Renal pelvis (tissue), 12 donors: ENCODE measurements at places on chromosomes 7 and 10.
A peak's percentile ranks its signal among the peaks of the same experiment; 100 is the strongest.

GRCh38 chr7:156158213-156158612 lies 345.9 kb upstream of the SHH start:
- no peak for DNase-seq

DNA sequence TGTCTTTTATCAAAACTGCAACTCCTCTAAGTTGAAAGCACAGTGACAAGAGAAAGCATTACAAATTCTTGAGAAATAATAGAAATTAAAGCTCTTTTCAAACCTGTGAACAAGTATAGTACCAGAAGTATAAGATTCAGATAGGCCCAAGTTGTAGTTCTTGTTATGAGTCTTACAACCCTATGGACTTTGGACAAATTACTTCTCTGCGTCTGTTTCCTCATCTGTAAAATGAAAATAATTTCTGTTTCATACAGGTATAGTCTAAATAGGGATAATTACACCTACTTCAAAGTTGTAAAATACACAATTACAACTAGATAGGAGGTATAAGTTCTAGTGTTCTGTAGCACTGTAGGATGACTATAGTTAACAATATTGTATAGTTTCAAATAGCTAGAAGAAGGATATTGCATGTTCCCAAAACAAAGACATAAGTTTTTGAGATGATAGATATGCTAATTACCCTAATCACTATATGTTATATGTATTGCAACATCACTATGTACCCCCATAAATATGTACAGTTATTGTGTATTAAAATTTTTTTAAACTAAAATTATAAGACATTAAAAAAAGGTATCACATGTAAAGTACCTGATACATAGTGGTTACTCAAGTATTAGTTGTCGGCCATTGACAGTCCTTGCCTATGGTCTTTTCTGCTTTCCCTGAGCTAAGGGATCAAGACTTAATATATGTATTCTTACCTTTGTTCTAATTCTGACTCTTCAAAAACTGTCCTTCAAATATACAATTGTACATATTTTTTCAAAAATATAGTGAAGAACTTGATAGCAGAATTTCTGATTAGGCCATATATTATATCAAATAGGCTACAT lies 1.8 kb upstream of the WASL start:
- DNase-seq: no peak

DNA sequence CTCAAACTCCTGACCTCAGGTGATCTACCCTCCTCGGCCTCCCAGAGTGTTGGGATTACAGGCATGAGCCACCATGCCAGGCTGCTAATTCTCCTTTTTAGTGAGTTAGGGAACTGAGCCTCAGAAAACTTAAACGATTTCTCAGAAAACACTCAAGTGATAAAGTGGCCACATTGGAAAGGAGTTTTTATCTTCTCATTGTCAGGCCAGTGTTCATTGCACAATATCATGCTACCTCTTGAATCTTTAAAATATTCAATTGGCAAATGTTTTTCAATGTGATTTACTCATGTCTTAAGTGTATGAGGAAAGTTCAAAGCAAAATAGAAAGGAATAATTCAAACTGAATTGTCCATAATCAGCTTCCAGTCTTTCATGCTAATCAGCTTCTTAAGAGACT lies 80.7 kb downstream of the ITGB8 start:
- DNase-seq: no peak

DNA sequence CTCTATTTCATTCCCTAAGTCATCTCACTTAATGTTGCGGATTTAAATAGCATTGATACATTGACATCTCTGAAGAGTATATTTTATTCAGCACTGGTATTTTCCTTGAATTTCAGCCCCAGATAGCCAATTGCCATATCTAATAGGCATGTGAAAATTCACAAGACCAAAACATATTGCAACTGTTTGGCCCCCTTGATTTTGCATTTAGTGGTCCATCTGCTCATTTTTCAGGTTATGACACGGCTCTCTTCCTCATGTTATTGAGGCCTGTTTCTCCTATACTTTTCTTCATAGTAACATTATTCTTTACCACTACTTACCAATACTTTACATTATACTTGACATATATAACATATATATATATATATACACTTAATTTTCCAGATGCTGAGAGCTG lies 43.7 kb downstream of the MKLN1 start:
- DNase-seq: no peak

DNA sequence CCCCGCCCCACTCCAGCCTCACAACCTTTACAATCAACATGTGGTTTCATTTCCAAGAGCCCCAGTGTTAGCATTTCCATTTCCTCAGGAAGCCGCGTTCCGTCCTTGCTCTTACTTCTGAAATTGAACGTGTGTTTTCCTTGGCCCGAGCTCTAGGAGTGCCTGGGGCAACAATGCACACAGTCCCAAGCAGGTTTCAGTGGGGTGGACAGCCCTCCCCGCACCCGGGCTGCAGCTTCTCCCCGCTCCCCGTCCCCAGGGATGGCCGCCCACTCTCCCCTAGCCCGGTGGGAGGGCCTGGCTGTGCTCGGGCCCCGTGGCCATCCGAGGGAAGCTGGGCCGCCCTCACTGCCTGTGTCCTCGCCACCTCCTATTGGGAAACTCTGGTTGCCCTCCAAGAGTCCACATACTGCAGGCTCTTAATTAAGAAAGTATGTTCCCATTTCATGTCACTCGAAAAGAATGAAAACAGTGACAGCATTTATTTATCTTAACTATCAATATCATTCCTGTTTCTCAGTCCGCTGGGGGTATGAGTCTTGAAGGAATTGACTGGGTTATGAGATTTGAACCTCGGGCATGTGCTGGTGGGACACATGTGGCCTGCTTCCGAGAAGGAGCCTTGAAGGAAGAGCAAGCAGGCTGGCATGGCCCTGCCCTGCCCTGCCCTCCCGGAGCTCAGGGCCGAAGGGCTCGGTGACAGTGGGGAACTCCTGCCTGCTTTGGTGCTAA lies 163.8 kb downstream of the GRK5 start:
- peak; percentile 20 for DNase-seq

- no peak for DNase-seq
Observed at GRCh38 chr7:157278791-157279724, 57.7 kb upstream of the DNAJB6 start.

DNA sequence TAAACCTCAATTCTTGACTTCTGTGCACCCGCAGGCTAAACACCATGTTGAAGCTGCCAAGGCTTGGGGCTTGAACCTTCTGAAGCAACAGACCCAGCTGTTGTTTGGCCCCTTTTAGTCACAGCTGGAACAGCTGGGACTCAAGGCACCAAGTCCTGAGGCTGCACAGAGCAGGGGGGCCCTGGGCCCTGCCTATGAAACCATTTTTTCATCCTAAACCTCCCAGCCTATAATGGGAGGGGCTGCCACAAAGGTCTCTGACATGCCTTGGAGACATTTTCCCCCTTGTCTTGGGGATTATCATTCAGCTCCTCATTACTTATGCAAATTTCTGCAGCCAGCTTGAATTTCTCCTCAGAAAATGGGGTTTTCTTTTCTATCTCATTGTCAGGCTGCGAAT lies 31.8 kb downstream of the LMBR1 start:
- DNase-seq: no peak

DNA sequence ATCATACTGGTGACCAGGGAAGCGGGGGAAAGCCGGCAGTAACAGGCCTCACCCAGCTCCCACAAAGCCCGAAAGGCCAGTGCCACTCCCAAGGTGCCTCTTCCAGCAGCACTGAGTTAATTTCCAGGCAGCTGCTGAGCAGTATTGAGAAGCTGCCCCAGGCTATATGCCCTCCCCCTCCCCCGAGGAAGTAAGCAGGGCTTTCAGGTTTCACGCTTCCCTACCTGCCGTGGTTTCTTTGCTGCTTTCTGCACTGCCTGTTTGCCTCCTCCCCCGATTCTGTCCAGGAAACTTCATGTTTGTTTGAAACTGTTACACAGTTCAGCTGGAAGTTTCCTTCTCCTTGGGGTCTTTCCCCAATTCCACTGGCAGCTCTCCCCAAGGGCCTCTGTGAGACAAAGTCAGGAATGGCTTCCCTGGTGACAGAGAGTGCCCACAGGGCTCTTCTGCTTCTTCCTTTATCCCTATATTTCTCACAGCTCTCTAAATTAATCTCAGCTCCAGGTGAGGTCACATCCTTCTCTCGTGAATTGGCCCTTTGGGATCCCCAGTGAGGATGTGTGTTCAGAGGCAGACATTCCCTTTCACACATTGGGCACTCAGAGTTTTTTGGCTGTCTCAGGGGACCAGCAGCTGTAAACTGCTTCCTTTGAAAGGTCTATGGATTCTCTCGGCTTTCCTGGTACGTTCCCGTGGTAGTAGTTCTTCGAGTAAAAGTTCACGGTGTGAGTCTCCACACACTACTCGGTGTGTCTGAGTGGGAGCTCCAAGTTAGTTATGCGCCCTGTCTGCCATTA lies 19.4 kb downstream of the C1GALT1 start:
- DNase-seq: peak; percentile 64

- no peak for DNase-seq
Observed at GRCh38 chr7:130090745-130091532, 20.6 kb downstream of the KLHDC10 start.

GRCh38 chr7:152733286-152733934 lies 26.1 kb upstream of the ACTR3B start:
- no peak for DNase-seq

DNA sequence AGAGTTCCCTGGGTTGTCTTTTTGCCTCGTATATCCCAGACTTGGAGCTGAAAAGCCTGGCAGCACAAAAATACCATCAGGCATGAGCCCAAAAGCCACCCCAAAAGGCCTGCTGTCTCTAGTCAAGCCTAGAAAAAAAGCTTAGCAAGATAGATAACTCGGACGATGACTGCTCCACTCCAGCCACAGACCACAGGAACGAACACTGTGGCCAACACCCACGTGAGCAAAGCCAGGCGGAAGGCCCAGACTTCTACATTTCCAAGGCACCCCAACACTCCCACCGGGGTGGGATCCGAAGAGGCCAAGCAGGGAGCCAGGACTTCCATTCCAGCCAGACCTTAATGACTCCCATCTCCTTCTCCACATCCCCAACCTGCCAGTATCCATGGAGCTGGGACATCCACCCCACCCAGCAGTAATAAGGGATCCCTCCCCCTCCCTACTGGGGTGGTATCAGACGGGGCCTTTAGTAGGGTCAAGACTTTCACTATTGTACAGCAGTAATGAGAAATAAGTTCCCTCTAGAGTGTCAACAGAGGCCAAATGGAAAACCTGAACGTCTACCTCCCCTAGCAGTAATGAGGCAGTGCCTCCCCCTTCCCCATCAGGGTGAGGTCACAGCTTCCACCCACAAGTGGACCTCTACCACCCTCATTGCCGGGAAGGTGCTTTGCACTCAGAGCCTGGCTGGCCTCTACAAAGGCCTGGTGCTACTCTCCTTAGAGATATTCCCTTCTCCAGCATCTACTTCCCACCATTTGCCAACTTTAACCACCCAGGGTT lies 23.0 kb downstream of the PRLHR start:
- DNase-seq: no peak

- no peak for DNase-seq
Observed at GRCh38 chr10:131902211-131902610, 1.4 kb downstream of the PPP2R2D start.

- no peak for DNase-seq
Observed at GRCh38 chr7:91348711-91349110, 84.5 kb downstream of the FZD1 start.

DNA sequence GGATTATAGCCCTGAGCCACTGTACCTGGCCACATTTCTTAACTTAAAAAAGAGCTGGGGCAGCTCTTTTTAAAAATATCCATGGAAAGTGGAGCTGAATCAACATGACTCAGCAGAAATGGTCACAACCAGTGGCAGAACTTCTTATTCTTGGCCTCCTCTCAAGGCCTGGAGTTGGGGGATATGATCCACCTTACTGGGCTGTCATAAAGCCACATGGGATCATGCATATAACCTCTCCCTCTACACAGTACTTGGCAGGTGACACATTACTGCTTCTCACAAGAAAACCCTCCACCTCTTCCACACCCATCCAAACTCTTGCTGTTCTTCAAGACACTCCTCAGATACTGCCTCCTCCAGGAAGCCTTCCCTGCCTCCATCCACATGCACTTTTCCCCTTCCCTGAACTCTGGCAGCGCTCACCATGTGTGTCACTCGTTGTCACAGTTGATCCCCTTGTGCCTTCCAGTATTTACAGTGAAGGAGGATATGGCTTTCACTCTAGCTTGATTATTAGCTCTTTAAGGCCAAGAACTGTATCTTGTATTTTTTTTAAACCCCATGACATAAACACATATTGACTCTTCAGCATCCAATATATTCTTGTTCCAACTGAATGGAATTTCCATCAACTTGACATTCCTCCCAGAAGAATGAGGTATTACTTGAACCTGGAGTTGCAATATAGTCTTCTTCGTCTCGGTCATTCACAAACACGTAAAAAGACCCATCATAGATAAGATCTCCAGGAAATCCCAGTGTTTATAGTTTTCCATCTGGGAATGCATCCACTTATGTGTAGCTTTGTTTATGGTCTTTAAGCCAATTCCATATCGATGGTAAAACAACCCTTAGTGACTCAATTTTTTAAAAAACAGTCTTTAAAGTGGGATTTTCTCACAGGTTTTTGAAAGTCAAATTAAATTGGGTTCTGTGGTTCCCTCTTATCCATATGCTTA lies 85.5 kb downstream of the TBXAS1 start:
- no peak for DNase-seq

DNA sequence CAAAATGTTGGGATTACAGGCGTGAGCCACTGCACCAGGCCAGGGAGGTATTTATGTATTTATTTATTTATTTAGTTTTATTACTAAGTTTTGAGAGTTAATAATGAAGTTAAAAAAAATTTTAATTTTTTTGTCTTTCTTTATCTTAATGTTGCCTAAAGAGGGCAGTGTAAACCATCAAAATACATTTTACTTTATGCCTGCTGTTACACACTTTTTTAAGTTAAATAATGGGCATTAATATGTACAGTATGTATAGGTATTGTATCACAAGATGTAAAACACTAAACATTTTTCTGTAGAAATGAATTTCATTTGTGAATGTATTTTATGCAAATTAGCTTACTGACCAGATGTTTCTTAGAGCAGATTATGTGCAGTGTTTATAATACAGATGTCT lies 129.4 kb downstream of the AASS start:
- no peak for DNase-seq

- DNase-seq: no peak
Observed at GRCh38 chr7:114148779-114149178, 230.0 kb upstream of the PPP1R3A start.

GRCh38 chr10:118543714-118544400 lies 51.6 kb downstream of the PRLHR start:
- peak; percentile 46 for DNase-seq

- DNase-seq: no peak
Observed at GRCh38 chr7:81002421-81002820, 83.6 kb upstream of the SEMA3C start.

DNA sequence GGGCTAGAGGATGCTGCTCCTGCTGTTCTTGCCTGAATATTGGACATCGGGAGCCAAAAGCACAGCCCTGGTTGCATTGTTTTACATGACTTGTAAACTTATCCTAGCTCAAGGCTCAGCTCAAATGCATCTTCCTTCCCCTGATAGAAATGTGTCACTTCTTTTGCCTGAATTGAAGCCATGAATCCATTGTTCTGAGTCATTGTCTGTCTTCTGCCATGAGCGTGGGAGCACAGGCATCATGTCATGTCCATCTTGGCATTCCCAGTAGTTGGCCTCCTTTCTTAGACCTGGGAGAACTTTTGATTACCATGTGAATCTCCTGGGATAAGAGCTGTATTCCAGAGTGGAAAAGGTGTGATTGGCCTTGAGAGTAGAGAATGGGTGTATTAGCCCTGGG lies 54.1 kb upstream of the OPN4 start:
- no peak for DNase-seq
